ENCODE measurements at places on chromosomes 2 and 18. TPM values are rescaled to one million over a fixed set of nuclear protein-coding genes. Genes with fewer than 3 reads are reported as not detected.

EMILIN1 gene
- polyA plus RNA-seq: 65.0 TPM

MROH2A gene
- not detected for polyA plus RNA-seq

ERMN gene
- not detected for polyA plus RNA-seq

TMEM150A gene
- polyA plus RNA-seq: 35.7 TPM

RTP5 gene
- not detected for polyA plus RNA-seq

ASAP2 gene
- 10.9 TPM for polyA plus RNA-seq

GKN2 gene
- polyA plus RNA-seq: not detected

PPP1R1C gene
- not detected for polyA plus RNA-seq

TCF23 gene
- polyA plus RNA-seq: not detected

MYOM1 gene
- polyA plus RNA-seq: 0.42 TPM

SIX3 gene
- not detected for polyA plus RNA-seq

POMC gene
- 3.6 TPM for polyA plus RNA-seq

CD226 gene
- 0.16 TPM for polyA plus RNA-seq

WDSUB1 gene
- 9.3 TPM for polyA plus RNA-seq

KLHL41 gene
- polyA plus RNA-seq: 0.11 TPM

CRYGC gene
- polyA plus RNA-seq: not detected

DYSF gene
- polyA plus RNA-seq: 0.42 TPM

PARD3B gene
- polyA plus RNA-seq: 3.3 TPM

CIB4 gene
- not detected for polyA plus RNA-seq

TMEM178A gene
- polyA plus RNA-seq: 0.23 TPM

PDCD1 gene
- polyA plus RNA-seq: not detected

TEX261 gene
- polyA plus RNA-seq: 55.7 TPM

AQP4 gene
- not detected for polyA plus RNA-seq

RIT2 gene
- not detected for polyA plus RNA-seq

THADA gene
- 14.1 TPM for polyA plus RNA-seq

GCG gene
- polyA plus RNA-seq: not detected

TTL gene
- 11.1 TPM for polyA plus RNA-seq

GAL3ST2 gene
- not detected for polyA plus RNA-seq

Data from GM23248 (cell line).